ENCODE measurements at places on chromosomes 1 and 21. TPM values are rescaled to one million over a fixed set of nuclear protein-coding genes. Genes with fewer than 3 reads are reported as not detected.
A peak's percentile ranks its signal among the peaks of the same experiment; 100 is the strongest.

DNA sequence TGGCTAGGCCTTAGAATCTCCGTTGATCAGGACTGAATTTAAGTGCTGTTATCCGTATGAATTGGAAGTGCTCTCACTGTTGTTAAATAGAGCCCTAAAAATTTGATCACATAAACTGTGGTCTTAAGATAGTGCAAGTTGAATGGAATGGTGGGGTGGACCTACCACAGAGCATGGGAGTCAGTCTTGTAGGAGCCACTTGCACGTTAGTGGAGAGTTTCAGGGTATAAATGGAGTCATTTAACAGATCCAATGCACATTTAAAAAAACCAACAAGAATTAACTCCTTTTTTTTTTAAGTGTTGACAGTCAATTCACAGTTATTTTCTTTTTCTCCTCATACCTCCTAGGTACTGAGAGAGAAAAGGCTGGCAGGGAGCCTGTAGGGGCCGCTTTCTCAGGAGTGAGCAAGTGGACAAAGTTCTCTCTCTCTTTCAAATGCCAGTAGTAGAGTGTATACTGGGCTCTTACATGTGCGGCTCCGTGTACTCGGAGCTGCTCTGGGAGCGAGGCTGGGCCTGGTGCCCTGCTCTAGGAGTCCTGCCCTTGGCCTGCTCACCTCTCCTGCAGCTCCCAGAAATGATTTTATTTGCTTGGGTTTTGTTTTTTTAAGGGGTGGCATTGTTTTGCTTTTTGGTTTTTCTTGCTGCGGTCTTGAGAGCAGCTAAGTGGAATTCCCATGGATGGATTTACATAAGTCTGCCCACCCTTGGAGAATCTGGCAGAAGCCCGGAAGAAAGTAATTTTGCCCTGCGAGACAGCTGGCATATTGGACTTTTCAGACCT, 91.3 kb downstream of the ATP5PO start:
- no peak for ATAC-seq

The NOS1AP gene
- total RNA-seq: not detected

The C1orf185 gene
- not detected for total RNA-seq

DNA sequence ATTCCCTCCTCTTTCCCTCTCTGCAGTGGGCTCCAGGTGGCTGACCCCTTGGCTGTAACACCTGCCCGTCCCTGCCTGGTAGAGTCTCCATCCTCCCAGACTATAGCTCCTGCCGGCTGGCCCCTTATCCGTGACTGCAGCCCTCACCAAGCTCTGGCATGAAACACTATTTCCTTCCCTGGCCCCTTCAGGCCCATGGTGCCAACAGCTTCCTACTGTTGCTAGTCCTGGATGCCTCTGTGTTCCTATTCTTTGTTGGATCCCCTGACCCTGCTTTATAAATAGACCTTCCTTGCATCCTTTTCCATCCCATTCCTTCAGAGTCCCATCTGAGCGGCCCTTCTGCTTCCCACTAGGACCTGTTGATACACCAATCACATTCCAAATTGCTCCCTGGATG, 195.0 kb downstream of the ZNF326 start:
- no peak for ATAC-seq

DNA sequence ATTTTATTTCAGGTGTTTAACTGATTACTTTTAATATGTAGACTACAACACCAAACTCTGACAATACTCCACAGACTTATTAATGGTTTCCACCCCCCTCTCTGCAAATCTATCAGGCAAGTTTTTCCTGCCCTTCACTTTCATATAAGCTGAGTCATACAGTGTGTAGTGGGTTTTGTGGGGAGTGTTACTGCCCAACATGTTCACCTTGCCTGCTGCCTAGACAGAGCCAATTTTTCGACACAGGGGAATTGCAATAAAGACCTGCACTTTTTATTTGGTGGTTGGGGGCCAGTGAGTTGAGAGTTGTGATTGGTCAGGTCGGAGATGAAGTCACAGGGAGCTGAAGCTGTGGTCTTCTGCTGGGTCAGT, 119.7 kb downstream of the PPIAL4G start:
- peak; percentile 71 for ATAC-seq

DNA sequence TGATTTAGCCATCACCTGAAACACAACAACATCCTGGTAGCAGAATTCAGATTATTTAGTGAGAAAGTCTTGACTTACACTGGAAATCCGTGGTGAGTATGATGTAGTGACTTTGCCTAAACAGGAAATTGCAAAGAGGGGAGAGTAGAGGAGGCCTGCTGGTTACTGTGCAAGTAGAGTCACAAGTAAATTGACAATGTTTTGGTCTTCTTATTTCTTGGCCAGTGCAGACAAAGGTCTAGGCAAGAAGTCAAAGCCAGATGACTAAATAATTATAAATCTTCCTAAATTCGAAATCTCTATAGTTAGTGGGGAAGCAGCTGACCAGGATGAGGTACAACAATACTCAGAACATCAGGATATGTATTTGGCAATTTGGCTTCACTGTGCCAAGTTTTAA, 159.5 kb upstream of the KCTD3 start:
- no peak for ATAC-seq

The NGF gene
- not detected for total RNA-seq

DNA sequence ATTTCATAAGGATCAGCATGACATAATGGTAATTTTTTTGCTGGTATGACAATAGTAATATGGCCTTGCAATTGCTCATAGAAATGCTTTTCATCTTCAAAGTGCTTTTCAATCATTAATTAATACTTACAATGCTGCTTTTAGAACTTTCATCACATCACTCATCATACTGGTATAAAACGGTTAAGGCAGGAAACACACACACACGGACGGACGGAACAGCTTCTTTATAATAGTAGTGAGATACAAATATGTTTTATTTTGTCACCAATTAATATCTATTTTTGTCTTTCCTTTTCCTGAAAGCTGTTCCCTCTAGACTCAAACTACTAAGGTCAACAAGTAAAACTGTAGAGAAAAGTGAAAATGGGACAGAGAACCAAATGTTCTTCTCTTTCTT, 353.9 kb upstream of the PKN2 start:
- no peak for ATAC-seq

- no peak for ATAC-seq
These were observed 16.1 kb downstream of the F5 start for GRCh38 chr1:169570172-169570574.

DNA sequence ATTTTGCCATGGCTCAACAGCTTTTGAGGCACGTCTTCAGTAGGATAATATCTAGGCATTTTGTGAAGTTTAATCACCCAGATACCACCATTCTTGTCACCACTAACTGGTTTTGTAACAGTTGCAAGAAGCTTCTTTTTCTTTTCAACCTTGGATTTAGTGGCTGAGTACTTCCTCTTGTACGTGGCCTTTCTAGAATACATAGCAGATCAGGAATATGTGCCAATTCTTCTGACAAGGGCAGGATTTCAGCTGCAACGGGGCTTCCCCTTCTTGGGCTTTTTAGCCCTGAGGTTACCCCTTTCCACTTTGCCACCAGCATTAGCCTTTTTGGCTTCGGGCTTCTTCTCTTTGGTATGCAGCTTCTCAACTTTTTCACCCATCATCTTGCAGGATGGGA, 79.3 kb upstream of the WARS2 start:
- ATAC-seq: no peak

DNA sequence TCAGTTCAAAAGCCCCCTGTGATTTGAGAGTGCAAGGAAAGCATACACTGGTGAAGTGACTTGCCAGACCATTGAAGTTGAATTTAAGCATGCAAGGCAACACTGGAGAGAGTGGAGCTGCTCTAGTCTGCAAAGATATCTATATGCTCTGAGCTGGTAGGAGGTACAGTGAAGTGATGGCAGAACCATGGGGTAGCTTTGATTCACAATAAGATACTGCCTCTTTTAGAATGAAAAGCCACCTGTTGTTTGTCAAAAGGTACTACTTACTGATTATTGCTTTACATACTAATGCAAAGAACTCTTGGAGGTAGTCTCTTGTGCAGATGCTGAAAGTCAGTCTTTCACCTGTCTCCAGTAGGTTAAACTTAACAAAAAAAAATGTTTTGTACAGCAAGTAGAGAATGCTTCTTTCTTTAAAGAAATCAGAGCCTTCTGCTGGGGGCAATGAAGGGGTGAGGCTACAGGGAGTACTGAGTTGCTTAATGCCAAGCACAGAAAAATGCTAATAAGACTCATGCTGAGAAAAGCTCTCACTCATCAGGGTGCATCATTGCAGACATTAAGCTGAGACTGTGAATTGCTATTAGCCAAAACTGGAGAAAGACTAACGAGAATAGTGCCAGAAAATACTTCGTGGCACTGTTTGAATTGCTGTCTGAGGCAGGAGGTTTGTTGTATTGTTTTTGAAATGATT, 1150.5 kb upstream of the TMPRSS15 start:
- no peak for ATAC-seq
